Fibroblast of lung (primary cell): ENCODE measurements at places on chromosomes 2 and 18.

DNA sequence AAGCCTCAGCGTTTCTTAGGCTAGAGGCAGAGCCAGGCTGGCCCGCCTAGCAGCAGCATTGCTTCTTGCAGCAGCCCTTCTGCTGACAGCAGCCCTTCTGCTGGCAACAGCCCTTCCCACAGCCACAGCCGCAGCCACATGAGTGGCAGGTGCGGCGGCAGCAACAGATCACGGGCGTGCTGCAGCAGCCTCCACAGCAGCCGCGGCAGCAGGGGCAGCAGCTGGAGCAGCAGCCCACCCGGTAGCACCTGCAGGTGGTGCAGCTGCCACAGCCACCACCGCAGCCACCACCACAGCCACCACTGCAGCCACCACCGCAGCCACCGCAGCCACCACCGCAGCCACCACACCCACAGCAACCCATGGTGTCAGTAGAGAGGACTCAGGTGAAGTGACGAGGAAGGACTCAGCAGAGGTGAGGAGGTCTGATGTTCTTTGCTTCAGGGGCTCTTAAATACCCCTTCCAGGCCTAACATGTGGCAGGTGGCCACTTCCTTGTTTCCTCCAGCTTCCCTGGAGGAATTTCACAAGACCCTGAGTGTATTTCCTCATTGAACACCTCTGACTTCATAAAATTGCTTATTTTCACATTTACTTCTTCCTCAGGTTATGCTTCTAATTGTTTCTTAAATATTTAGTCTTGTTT lies at the start of gene SCYGR6:
Gene SCYGR6, minus strand, starts transcription at position 364 of the 646 bp plus-strand sequence. Its CDS starts 0 bp downstream, at position 364.
- no peak for DNase-seq

DNA sequence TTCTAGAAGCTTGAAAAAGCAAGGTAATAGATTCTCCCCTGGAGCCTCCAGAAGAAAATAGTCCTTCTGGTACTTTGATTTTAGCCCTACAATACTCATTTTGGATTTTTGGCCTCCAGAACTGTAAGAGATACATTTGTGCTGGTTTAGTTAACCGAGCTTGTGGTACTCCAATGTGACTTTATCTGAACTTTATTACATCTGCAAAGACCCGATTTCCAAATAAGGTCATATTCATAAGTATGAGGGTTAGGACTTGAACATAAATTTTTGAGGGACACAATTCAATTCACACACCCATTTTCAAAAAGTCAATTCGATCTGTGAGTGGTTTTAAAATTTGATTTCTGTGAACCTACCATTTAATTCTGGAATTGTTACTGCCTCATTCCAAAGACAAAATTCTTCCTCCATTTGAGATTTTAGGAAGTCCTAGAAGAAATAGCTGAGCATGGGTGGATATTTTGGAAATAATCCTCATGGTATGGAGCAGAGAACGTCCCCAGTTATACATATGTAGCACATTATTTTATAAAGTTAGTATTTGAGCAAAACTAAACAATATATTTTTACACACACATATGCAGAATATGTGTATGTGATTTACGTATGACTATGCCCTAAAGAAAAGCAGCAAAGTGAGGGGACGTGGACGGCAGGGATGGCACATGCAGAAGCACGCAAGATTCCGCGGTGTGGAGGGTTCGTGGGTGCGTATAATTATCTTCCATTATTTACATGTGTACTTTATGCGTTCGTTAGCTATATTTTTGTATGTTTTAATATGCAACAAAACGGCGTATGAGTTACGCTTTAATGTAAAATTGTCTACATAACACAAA lies 905 bp upstream of the NUP35 start:
- DNase-seq, result no peak

GRCh38 chr2:192783643-192784042 lies 588.9 kb upstream of the TMEFF2 start:
- DNase-seq, result no peak

- peak; percentile 31 for DNase-seq
These were observed 249.8 kb downstream of the ANAPC1 start for GRCh38 chr2:111634050-111634794.

- no peak for DNase-seq
These were observed 222.6 kb downstream of the ANAPC1 start for GRCh38 chr2:111661286-111661940.
